ENCODE measurements at places on chromosomes 2 and 18.

DNA sequence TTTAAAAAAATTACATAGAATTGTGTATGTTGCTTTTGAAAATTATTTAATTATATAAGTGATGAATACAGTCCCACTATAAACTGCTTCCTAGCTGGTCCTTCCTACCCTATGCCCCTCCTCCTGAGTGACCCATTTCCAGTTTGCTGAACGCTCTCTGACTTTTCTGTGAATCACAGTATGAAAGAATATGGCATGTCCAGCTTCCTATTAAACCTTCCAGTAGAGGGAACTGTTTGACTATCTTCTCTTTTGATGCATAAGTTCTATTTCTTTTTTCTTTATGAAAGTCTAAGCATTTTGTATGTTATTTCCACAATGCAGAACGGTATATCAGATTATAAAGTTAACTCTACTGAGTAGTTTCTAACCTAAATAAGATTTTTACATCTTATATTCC lies 41.3 kb downstream of the PSMG2 start:
- DNase-seq = no peak

- no peak for DNase-seq
Observed at GRCh38 chr2:157932480-157933159, 56.5 kb upstream of the ACVR1 start.

DNA sequence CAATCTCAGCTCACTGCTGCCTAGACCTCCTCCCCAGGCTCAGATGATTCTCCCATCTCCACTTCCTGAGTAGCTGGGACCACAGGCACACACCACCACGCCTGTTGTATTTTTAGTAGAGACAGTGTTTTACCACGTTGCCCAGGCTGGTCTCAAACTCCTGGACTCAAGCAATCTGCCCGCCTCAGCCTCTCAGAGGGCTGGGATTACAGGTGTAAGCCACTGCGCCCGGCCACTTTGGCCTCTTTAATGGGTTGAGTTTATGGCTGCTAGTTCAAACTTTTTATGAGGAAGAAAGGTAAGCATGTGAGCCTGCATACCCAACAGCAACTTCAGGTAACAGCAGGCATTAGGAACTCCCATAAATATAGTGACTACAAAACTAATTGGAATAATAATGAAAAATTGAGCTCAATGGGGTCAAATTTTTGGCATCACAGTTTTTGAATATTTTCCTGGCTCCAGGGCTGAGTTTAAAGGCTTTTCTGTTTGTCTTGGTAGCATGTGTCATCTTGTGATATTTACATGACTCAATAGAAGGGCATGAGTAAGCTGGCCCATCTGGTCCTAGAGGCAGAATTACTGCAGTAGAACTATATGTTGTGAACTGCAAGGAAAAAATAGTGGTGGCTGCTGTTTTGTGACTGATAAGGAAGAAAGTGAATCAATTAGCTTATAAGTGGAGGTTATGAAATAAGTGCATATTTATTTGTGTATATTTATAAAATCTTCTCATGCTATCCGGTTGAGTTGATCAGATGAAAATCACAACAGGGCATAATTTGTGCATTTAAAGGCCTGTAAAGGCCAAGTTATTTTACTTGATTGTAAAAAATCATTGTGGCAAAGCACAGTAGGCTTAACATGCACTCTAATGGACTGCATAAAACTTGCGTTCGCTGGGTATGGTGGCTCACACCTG lies 24.8 kb downstream of the GALM start:
- no peak for DNase-seq

DNA sequence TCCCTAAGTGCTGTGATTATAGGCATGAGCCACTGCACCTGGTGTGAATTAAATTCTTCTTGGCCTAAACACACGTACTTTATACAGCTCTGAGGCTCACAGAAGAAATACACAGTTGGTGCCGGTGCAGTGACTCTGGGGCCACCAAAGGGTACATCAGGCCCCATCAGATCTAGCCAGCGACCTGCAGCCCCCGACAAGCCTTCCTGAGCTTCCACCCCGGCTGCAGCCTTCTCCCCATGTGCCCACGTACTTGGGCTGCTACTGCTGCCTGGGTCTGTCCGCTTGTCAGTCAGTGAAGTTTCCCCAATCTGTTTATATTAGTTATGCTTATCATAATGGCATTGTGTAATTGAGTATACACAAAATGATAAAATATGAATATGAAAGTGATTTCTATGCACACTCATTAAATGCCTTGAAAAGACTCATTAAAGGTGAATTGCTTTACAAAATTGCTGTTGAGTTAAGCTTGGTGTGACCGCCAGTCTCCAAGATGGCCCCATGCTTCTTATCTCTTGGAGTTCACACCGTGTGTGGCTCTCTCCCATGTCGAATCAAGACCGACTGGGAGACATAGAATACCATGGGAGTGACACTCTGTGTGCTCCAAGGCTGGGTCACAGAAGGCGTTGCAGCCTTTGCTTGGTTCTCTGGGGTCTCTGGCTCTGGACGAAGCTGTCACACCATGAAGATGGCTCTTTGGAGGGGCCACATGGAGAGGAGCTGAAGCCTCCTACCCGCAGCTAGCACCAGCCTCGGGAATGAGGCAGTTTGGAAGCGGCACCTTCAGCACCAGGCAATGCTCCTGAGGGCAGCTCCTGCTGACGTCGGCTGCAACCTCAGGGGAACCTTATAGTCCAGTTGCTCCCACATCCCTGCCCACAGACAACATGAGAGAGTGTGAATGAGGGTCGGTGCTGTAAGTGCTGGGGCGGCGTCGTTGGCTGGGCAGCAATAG lies 29.2 kb upstream of the HPCAL1 start:
- DNase-seq = no peak

DNA sequence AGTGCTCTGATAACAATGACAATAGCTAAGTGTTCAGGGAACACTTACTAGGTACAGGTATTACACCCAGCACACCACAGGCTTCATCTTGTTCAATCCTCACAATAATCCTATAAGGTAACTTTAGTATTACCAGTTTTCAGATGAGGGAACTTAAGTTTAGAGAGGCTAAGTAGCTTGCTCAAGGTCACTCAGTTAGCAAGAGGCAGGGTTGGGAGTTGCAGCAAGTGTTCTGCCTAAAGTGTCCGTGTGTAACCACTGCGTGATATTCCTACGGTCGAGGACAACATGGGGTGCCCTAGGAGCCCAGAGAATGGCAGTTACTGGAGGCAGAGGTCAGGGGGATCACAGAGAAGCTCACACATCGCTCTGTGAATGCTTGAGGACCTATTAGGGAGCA lies 30.2 kb upstream of the EGR4 start:
- DNase-seq = no peak

- DNase-seq = no peak
Observed at GRCh38 chr2:156672556-156673332, 236.6 kb downstream of the GPD2 start.

DNA sequence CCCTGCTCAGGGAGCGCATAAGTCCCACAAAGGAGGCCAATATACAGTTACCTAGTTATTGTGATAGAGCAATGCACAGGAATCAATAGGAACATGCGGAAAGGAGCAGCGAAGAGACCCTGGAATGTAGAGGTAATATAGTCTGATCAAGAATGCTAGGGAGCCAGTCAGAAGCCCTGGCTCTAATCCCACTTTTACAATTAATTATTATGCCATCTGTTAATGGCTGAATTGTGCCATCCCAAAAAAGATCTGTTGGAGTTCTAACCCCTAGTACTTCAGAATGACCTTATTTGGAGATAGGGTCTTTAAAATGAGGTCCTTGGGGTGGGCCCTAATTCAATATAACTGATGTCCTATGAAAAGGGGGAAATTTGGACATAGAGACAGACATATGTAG lies 7.7 kb upstream of the SPATS2L start:
- DNase-seq = no peak

GRCh38 chr2:170408461-170409163 lies 230.7 kb downstream of the MYO3B start:
- DNase-seq = no peak

- no peak for DNase-seq
Observed at GRCh38 chr2:224151680-224152310, 112.7 kb upstream of the SERPINE2 start.

DNA sequence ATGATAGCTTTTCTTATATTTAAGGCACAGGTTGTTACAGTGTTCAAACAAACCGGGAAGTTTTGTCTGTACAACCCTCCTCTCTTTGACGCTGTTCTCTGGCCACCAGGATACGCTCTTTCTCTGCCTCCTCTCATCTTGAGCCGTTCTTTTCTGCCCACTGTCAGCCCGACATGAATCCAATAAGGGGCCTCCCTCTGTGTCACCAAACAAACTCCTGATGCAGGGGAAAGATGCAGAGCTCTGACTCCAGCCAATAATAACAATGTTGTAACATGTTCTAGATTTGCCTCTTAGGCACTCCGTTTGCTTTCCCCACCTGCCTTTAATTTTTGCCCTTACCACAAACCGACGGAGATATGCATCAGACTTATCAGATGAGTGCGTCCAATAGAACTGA lies 449.3 kb downstream of the SLC4A3 start:
- DNase-seq = no peak

DNA sequence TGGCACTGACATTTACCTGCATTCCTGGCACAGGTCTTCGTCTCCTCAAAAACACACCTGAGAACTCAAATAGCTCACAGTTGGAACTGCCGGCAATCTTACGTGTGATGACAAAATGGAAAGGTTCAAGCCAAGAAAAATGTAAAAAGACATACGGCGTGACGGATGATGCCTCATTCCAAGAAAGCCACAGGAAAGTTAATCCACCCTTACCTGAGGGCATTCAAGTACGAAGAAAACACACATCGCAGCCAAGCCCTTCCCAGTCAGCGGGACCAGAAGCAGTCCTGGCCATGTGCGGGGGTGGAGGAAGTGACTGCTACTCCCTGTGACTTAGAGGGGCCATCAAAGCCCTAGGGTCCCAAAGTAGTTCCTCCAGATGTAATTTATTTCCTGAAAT lies 986.3 kb upstream of the CELF4 start:
- no peak for DNase-seq

GRCh38 chr2:55954306-55955035 lies 30.9 kb upstream of the EFEMP1 start:
- no peak for DNase-seq

DNA sequence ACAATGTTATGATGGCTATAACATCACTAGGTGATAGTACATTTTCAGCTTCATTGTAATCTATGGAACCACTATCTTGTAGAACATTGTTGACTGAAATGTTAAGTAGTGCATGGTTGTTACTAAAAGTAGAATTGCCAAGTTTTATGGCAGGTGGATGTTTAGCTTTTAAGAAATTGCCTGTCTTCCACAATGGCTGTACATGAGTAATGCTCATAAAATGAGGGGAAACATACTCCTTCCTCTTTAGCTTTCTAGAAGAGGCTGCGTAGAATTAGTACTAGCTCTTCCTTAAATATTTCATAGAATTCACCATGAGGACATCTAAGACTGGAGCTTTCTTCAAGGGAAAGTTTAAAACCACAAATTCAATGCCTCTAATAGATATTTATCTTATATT lies 161.0 kb downstream of the TPGS2 start:
- DNase-seq = no peak

DNA sequence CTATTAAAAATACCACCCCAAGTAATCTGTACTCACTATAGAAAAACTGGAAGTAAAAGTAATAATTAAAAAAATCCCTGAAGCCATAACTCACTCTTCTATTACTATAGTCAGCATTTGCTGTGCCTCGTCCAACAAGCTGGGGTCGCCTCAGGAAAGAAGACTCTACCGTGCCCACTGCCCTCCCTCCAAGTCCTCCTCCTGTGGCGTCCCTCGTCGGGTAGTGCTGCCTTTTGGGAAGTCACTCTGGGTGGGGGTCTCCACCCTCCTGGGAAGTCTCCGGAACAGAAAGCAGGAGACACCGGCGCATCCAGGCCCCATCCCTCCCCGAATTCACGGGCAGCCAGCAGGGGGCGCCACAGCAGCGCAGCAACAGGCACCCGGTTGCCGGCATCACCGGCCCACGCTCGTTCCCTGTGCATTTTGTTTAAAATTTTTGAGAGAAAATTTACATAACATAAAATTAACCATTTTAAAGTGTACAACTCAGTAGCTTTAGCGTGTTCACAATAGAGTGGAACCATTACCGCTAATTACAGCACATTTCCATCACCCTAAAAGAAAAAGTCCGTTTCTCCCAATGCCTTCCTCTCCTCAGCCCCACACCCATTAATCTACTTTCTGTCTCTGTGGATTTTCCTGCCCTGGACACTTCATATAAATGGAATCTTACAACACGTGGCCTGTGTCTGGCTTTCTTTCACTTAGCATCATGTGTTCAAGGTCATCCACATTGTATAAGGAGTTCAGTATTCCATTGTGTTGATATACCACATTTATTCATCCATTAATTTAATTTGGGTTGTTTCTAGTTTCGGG lies 62.2 kb downstream of the ADNP2 start:
- peak; percentile 11 for DNase-seq

DNA sequence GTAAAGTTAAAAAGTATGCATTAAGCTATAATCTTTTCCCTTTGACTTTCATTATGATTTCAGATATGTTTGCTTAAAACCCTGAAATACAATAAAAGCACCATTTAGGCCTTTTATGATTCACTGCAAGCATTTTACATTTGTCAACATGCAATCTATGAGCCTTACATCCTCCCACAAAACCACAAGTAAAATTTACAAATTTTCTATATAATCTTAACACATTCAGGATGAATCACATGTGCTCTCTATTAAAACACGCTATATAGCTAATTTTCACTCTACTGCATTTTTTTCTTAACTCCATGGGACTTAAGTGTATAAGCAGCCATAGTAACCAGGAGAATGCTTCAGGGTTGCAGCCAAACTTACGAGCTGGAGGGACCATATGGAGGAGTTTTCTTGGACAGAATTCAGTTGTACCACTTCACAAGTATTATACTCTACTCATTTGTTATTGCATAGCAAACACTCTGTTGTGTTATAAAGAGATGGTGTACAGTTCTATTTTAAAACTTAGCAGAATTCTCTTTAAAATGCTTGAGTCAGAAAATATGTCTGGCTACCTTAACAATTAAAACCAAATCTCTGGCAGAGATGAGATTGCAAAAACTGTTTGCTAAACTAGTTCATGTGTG lies 293.2 kb downstream of the ALK start:
- no peak for DNase-seq

DNA sequence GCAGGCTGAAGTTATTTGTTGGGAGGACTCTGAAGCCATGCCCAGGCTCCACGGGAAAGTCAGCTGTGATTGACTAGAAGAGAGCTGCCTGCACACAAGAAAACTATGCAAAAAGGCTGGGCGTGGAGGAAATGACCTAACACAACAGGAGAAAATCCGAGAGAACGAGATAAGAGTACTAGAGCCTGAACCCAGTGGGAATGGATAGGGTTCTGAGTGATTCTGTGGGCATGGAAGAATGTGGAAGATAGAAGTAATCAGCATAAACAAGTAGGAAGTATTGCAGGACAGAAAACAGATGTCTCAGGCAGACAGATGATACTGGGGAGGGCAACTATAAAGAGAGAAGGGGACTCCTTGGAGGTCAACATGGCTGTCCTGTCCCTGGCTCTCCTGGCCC lies 12.1 kb upstream of the COPS8 start:
- DNase-seq = no peak

- no peak for DNase-seq
Observed at GRCh38 chr2:150230004-150230403, 257.5 kb downstream of the RND3 start.

GRCh38 chr18:10376731-10377130 lies 77.7 kb upstream of the APCDD1 start:
- no peak for DNase-seq

- DNase-seq = no peak
Observed at GRCh38 chr18:32802591-32803451, 30.0 kb upstream of the KLHL14 start.

GRCh38 chr2:43831543-43832294 lies 6.9 kb downstream of the ABCG5 start:
- DNase-seq = no peak

GRCh38 chr2:29598978-29599377 lies 322.4 kb downstream of the ALK start:
- no peak for DNase-seq

- no peak for DNase-seq
Observed at GRCh38 chr2:231533777-231534125, 3.5 kb upstream of the NMUR1 start.
